ENCODE measurements at places on chromosomes 12 and 14.

GRCh38 chr12:125305231-125305630 is 240.0 kb downstream of the AACS start:
- no peak for DNase-seq

GRCh38 chr14:90678846-90679362 is 137.3 kb downstream of the TTC7B start:
- DNase-seq: no peak

GRCh38 chr12:61996717-61997116 is 263.5 kb upstream of the USP15 start:
- DNase-seq: no peak

DNA sequence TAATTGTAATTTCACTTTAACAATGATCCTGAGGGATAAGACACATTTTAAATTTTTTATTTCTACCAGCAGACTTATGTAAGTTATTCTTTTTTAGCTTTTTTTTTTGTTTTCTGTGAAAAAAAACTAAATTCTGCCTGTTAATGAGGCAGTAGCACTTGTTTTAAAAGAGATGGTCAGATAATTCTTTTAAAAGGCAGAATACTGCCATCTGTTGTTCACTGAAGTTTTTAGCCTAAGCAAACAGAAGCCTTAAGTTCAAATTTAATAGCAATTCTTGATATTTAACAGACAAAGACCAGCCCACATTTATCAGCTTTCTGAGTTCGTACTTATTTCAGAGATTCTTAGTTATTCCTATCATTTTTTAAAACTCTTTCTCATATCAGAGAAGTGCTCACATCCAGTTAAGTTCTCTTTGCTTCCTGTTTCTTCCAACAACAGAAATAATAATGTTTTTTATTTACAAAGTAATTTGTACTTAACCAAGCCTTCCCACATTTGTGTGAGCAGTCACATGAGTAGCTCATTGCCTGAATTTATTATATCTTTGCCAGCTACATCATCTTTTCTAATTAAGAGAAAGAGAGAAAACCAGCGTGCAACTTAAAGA is 93.4 kb upstream of the SLCO1C1 start:
- DNase-seq: peak; percentile 53

- peak; percentile 58 for DNase-seq
These were observed 17.4 kb downstream of the RPS6KL1 start for GRCh38 chr14:74905595-74906142.

GRCh38 chr12:123908884-123909725 is 63.5 kb downstream of the CCDC92 start:
- DNase-seq: no peak

DNA sequence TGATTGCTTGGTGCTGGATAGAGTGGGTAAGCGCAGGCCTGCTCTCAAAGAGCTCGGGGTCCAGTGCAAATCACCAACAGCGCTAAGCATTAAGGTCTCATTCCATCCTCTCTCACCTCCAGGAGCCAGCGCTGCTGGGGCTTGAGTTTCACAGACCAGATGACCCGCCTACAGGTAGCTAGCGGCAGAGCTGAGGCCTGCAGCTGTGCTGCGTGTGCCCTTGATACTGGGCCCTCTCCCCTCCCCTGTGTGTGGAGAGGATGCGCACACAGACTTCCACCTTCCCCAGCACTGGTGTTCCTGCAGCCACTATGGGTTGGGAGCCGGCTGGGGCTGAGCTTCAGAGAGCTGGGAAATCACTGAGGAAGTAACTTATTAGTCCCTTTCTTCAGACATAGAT is 149.9 kb downstream of the CALM1 start:
- no peak for DNase-seq

DNA sequence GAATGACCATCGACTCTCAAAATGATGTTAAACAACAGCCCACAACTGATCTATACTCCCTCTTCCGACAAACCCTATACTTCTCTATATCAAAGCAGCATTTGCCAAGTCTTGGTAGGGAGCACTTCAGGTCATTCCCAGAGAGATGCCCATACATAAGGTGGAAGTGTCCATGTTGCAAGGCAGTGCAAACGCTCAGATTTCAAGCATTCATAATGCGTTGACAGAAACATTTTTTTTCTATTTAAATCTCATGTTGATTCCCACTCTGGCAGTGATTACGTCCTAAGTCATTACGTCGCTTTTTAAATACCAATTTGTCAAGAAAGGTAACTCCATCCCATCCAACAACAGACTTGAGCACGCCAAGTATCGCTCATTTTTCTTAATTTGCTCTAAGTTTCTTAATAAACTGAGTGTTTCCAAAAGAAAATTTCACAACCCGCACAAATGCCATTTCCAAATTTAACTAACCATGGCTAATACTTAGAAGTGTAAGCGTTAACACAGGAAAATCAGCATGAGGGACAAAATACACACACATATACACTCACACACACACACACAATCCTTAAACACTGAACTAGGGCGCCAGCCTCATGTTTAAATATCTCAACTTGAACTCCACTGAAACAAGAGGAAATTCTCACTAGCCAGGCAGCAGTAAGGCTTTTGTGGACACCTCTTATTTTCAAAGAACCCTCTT is 1.1 kb downstream of the GXYLT1 start:
- peak; percentile 48 for DNase-seq

DNA sequence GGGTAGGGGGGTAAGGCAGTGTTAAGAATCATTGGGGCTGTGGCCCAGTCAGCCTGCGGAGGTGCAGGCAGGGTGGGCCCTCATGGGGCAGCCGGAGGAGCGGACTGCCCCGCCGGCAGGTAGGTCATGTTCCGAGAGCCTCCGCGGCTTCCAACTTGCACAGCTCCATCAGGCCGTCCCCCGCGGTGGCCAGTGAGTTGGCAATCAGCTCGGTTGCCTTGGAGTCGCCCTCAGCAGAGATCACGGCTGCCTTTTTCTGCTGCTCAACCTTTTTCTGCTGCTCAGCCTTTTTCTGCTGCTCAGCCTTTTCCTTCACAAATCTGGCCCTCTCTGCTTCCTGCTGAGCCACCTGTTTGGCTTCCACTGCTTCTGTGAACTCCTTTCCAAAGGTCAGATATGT is 41.1 kb upstream of the CSRNP2 start:
- DNase-seq: no peak

DNA sequence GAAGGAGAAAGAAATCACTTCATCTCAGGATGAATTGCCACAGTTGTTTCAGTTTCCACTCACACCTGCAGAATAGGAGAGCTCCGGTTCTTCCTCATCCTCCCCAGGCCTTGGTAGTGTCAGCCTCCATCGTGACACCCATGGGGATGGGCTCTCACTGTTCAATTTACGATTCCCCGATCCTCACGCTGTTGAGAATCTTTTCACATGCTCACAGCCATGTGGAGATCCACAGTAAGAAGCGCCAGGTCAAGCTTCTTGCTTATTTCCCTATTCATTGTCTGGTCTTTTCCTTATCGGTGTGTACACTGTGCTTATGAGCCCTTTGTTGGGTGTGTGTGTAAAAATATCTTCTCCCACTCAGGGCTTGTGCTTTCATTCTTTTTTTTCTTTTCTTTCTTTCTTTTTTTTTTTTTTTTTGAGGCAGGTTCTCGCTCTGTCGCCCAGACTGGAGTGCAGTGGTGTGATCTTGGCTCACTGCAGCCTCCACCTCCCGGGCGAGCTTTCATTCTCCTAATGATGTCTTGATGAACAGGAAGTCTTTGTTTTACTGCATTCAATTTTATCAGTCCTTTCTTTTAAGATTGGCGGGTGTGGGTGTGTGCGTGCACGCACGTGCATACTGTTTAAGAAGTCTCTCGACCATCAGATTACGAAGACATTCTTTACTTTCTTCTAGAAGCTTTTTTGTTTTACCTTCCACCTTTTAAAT is 21.5 kb downstream of the RIN3 start:
- DNase-seq: no peak

DNA sequence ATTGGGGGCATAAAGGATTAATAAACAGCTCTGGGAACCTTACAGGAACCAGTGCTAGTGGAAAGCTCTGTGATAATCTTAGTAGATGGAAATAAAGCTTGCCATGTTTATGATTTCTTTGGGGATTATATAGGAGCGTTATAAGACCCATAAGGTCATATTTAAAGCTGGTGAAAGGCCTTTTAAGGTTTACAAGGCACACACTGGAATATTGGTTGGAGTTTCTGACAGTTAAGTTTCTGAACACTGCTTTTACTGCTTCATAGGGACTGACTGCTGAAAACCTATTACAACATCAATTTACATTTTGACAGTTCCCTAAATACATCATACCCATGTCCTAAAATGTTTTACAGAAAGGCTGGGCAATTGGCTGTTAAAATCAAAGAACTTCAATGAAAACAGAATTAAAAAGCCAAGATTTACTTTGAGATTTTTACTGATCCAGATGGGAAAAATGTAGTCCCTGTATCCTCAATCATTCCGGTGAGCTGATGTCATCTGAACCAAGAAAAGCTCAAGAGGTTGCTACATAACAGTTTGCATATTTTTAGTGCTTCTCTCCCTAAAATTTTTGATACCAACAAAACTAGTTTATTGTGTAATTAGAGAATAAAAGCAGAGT is 153.7 kb upstream of the IGF1 start:
- peak; percentile 27 for DNase-seq

- DNase-seq: no peak
These were observed 15.9 kb downstream of the RAB35 start for GRCh38 chr12:120100630-120101029.

DNA sequence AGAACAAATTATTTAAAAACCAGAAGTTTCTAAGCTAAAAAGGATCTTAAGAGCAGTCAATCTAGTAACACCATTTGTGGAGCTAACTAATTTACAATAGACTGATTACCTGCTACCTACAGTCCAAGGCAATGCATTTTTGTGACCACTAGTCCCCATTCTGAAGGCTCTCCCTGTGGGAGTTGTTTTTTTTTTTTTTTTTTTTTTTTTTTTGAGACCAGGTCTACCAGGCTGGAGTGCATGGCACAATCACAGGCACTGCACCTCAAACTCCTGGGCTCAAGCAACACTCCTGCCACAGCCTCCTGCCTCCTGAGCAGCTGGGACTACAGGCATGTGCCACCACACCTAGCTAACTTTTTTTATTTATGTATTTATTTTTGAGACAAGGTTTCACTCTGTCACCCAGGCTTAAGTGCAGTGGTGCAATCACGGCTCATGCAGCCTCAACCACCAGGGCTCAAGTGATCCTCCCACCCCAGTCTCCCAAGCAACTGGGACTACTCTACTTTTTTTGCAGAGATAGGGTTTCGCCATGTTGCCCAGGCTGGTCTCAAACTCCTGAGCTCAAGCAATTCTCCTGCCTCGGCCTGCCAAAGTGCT is 3.9 kb downstream of the GNPTAB start:
- peak; percentile 15 for DNase-seq

DNA sequence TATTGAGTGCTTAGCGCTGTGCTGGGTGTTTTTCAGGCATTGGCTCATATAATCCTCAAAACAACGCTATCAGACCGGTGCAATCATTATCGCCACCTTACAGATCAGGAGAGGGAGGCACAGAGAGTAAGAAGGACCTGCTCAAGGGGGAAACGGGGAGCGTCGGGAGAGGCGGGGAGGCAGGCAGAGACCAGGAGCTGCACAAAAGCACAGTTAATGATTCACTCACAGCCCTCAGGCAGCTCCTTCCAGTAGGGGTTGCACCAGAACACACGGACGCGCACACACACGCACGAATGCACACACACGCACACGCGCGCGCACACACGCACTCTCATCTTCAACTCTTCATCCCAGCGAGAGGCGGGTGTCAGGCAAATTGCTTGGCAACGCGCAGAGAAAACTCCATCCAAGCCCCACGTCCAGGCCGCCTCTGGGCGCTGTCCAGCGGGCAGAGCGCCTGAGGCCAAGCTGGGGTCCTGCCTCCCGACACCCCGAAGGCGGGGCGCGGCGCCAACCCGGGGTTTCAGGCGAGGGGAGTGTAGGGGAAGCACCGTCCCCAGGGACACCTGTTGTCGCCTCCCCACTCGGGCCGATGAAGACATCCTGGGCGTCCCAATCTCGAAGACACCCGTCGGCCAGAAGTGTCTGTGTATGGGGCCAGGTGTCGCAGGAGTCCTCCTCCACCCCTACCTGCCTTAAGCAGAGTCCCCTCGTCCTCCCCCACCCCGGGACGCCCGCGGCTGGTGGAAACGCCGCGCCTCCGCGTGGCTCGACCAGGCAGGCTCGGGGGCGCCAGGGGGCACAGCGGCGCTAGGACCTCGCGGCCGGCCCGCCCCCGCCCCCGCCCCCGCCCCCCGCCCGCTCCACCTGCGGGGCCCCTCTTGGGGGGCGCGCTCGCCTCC is 35.5 kb upstream of the STON2 start:
- DNase-seq: peak; percentile 42

DNA sequence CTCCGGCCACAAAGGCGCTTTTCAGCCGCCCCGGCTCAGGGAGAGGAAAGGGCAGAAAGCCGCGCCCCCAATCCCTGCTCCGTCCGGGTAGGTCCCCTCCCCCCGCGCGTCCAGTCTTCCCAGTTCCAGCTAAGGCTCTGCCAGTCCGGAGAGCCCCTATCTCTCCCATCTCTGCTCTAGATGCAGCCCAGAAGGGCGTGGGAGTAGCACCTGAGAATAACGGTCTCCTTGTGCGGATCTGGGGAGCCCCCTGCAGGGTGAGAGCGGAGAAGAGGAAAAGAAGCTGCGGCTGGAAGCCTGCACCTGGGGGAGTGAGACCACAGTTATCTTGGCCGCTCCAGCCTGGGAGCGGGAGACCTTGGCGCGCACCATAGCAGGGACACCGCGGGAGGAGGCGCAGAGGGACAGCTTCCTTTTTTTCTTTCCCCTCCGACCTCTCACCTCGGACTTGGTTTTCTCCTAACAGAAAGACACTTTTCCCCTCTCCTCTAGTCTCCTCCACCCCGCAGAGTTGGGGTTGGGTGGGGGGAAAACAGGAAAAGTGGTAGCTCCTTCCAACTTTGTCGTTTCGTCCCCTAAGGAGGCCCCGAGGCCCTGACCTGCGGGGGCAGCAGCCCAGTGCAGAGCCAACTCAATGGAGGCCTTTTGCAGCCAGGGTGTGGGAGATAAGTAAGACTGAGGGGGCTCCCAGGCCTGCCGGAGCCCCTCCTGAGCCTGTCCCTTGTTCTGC is 2.4 kb downstream of the DHH start:
- DNase-seq: peak; percentile 59

All from mesenchymal stem cell (in vitro differentiated cells and primary cell).